IMR-90 (cell line): ENCODE measurements at places on chromosomes 13 and 19.

GRCh38 chr19:30029721-30030510 is 87.9 kb downstream of the URI1 start:
- peak; percentile 56 for DNase-seq

- DNase-seq, result no peak
Observed at GRCh38 chr13:67099494-67099893, 130.6 kb downstream of the PCDH9 start.

DNA sequence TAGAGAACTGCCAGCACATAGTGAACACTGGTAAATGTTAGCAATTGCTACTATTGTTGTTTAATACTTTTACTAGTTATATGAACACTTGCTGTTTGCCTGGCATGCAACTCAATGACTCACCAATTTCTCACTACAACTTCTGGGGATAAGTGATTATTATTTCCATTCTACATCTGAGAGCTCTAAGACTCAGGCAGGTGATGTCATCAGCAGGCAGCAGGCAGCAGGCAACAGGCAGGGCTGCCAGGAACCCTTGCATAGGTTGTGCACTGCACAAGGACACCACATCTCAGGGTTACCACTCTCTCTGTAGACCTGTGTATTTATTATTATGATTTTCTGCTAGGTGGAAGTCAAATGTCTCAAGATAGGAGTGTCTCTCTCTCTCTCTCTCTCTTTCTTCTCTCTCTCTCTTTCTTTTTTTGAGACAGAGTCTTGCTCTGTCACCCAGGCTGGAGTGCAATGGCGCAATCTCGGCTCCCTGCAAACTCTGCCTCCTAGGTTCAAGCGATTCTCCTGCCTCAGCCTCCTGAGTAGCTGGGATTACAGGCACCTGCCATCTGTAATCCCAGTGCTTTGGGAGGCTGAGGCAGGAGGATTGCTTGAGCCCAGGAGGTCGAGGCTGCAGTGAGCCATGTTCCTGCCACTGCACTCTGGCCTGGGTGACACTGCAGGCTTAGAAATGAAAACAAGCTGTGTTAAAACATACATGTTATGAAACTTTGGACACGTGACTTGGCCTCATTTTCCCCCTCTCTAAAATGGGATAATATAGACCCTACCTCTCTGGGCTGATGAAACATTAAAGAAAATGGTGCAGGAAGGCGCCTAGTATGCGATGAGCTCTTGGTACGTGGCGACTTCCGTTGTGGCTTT is 22.7 kb downstream of the HPN start:
- peak; percentile 84 for DNase-seq

DNA sequence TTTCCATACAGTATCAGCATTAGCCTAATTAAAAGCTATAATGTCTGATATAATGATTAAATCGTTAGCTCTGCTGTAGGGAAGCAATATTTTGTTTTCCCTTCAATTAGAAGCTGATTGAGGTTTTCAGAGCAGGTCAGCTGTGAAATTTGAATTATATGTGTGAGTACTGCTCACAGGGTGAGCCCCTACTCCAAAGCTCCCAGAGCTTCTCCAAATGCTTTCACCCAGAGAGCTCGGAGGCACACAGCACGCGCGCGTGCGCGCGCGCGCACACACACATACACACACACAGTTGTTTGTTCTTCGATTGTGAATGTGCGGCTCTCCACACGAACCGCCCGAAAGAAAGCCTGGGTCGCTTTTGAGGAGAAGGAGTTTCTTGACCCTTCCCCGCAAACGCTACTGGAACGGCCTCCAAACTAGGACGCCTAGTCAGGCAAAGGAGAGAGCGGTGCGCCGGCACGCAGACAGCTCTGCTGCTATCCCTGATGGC is 4.8 kb upstream of the SOX1 start:
- DNase-seq, result no peak

- DNase-seq, result no peak
Observed at GRCh38 chr19:45068041-45068440, 8.2 kb downstream of the ZNF296 start.

GRCh38 chr13:28239374-28239773 is 101.0 kb downstream of the PAN3 start:
- DNase-seq, result peak; percentile 4

DNA sequence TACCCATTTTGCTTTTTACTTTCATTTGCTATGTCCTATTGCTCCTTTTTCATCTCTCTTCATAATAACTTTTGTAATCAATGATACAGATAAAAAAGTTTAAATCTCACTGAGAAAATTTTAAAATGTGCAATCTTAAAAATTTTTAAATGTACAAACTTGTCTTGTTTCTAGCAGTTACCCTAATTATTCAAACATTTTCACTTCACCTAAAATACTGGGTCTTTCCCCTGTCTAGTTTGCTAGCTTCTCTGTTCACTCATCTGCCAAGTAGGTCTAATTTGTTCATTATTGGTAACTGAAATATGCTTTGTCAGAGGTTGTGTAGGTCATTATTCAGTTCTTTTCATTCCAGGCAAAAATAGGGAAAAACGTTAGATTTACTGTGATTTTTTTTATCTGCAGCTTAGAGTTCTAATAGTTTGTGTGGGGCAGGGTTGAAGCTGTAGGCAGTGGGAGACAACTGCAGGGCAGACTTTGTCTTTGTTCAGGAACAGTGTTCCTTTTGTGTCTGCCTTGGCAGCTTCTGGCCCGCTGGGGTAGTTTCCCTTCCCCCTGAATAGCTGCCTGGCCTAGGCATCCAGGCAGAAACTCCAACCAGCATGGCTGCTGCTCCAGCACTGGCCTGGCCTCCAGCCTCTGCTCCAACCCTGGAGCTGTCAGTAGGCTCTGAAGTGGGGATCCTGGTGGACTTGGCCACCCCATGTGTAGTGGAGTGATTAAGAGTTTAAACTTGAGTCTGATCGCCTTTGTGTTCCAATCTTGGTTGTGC is 48.5 kb downstream of the WDFY2 start:
- no peak for DNase-seq

DNA sequence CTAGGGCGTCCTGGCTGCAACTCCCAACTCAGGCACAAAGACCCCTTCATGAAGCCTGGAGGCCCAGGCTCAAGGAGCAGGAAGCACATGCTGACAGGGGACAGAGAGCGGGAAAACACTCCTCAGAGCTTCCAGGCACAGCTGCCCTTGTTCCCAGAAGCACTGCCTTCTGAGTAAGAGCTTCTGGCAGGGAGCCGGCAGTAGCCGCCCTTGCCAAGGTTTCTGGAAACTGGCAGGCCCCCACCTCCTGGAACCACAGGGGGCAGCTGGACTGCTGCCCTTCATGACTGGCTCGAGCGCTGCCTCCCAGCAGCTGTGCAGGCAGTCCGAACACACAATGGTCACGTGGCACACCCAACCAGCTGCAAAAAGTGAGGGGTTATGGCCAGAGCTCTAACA is 33.6 kb upstream of the EPHX3 start:
- peak; percentile 98 for DNase-seq

GRCh38 chr13:105972306-105972721 is 563.1 kb downstream of the EFNB2 start:
- DNase-seq, result no peak

- DNase-seq, result no peak
Observed at GRCh38 chr13:39760521-39760920, 105.1 kb downstream of the COG6 start.

GRCh38 chr19:32097011-32097410 is 248.4 kb upstream of the ZNF507 start:
- no peak for DNase-seq

GRCh38 chr19:781800-782184 is 15.5 kb upstream of the PTBP1 start:
- DNase-seq, result no peak

GRCh38 chr13:109899316-109899715 is 112.9 kb upstream of the IRS2 start:
- no peak for DNase-seq

GRCh38 chr19:19628501-19629134 is 598 bp upstream of the LPAR2 start:
- peak; percentile 48 for DNase-seq

DNA sequence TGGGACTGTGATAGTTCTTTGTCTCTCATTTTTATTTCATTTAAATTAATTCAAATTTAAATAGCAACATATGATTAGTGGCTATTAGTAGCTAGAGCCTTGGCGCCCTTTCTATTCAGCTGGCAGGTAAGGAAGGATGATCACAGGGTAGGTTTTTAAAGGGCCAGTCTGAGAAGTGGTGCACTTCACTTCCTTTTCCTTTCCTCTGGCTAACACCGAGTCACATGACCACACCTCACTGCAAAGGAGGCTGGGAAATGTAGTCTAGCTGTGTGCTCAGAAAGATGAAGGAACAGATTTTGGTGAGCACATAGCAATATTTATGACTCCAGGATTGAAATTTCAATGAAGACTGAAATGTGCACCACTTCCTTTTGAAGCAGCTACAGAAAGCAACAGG is 128.7 kb downstream of the TSHZ3 start:
- no peak for DNase-seq

DNA sequence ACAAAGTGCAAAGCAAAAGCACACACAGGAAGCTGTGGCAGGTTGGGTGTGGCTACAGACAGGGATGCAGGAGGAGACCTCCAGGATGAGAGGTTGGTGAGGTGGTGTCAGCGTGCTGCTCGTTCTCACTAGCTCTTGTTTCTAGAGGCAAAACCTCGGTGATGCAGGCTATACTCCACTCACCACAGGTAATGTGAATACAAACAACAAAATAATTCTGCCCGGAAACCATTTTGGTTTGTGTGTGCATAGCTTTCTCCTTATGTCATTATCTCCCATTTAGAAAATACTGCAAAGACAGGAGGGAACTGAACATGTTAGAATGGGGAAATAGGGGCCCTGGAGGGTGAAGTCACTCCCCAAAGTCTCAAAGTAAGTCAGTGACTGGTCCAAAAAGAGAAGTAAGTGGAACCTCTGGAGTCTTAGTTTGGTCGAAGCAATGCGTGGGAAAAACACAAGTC is 9.4 kb downstream of the LCP1 start:
- no peak for DNase-seq

- peak; percentile 58 for DNase-seq
Observed at GRCh38 chr19:35513628-35514281, at the start of gene DMKN. Gene DMKN, minus strand, starts transcription at chr19:35513649. Its CDS starts 174 bp downstream, at chr19:35513475.

DNA sequence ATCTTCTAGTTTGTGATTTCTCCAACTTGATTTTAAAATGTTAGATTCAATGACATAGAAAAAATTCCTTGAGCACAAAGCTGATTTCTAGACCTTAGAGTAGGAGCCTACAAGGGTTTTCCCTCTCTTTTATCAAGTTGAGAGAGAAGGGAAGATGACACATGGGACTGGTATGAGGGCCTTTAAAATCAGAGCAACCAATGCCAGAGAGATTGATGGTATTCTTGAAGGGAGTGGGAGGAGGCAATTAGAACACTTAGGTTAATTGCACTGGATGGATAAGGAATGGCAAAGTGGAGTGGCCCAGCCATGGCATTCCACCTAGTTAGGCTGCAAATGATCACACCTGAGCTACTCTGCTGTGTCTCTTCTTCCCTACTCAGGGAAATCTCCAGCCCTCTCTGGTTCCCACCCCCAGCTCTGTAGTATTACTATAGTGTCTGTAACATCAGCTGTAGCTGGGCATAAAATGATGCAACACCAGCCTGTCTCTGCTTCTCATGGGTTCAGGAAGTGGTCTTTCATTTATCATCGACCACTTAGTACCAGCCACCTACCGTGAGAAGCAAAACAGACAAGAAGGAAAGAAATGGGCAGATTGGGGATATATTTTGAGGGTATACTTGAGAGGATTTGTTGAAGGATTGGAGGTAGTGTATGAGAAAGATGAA is 333.6 kb downstream of the DLEU7 start:
- peak; percentile 50 for DNase-seq

DNA sequence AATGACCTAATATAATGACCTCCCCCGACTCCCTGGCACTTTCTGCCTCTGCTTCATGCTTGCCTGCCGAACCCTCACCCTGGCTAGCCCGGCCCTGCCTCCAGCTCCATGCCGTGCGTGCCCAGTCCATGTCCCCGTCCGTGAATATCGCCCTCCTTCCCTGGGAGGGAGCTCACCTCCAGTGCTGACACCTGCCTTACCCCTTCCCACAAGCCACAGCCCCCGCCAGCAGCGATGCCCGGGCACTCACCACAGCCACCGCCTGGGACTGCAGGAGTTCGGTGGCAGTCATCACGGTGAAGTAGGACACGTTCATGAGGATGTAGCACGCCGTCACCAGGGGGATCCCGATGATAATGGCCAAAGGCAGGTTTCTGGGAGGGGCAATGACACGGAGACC is 10.0 kb downstream of the SLC7A9 start:
- no peak for DNase-seq

GRCh38 chr13:35857769-35858168 is 273.4 kb downstream of the DCLK1 start:
- peak; percentile 32 for DNase-seq

GRCh38 chr13:110366733-110367132 is 59.6 kb downstream of the COL4A2 start:
- no peak for DNase-seq

- DNase-seq, result no peak
Observed at GRCh38 chr13:98403076-98403475, 173.8 kb downstream of the STK24 start.

DNA sequence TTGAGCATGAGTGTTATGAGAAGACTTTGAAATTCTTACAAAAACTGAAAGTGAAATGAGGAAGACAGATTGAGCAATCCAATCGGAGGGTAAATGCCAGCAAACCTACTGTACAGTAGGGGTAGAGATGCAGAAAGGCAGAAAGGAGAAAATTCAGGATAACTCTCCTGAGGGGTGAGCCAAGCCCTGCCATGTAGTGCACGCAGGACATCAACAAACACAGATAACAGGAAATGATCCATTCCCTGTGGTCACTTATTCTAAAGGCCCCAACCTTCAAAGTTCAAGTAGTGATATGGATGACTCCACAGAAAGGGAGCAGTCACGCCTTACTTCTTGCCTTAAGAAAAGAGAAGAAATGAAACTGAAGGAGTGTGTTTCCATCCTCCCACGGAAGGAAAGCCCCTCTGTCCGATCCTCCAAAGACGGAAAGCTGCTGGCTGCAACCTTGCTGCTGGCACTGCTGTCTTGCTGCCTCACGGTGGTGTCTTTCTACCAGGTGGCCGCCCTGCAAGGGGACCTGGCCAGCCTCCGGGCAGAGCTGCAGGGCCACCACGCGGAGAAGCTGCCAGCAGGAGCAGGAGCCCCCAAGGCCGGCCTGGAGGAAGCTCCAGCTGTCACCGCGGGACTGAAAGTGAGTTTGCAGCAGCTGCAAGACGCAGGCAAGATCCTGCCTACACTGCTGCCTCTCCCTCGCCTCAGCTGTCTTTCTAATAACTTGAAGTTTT is at the start of gene TNFSF13B:
TNFSF13B (plus strand) TSS at position 118 of the 728 bp plus-strand sequence; CDS start at position 296, 178 bp downstream.
- DNase-seq, result peak; percentile 40

DNA sequence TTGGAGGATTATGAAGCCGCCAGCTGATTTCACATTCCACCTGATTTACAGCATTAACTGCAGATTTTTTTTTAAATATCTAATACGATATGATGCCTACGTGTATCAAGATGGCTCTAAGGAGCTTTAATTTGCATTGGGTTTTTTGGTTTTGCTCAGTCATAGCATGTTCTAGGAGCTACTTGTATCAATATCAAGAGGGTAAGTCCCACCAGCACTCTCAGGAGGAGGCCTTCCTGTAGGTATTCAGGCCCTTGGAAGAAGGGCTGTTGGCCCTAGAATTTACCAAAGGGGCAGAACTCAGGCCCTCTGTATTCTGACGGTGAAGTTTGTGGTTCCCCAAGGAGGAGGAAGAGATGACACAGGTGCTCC is 97.2 kb upstream of the IPO5 start:
- DNase-seq, result no peak
